ENCODE measurements at places on chromosomes 5 and 9.

GRCh38 chr9:33318781-33319180 is 28.5 kb downstream of the NFX1 start:
- DNase-seq = no peak

DNA sequence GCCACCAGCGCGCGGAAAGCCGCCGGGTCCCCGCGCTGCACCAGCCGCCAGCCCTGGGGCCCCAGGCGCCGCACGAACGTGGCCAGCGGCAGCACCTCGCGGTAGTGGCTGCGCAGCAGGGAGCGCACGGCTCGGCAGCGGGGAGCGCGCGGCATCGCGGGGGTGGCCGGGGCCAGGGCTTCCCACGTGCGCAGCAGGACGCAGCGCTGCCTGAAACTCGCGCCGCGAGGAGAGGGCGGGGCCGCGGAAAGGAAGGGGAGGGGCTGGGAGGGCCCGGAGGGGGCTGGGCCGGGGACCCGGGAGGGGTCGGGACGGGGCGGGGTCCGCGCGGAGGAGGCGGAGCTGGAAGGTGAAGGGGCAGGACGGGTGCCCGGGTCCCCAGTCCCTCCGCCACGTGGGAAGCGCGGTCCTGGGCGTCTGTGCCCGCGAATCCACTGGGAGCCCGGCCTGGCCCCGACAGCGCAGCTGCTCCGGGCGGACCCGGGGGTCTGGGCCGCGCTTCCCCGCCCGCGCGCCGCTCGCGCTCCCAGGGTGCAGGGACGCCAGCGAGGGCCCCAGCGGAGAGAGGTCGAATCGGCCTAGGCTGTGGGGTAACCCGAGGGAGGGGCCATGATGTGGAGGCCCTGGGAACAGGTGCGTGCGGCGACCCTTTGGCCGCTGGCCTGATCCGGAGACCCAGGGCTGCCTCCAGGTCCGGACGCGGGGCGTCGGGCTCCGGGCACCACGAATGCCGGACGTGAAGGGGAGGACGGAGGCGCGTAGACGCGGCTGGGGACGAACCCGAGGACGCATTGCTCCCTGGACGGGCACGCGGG is at the start of gene TERT:
TERT (minus strand) TSS at position 234 of the 815 bp plus-strand sequence; CDS start at position 155, 79 bp downstream.
- peak; percentile 50 for DNase-seq

DNA sequence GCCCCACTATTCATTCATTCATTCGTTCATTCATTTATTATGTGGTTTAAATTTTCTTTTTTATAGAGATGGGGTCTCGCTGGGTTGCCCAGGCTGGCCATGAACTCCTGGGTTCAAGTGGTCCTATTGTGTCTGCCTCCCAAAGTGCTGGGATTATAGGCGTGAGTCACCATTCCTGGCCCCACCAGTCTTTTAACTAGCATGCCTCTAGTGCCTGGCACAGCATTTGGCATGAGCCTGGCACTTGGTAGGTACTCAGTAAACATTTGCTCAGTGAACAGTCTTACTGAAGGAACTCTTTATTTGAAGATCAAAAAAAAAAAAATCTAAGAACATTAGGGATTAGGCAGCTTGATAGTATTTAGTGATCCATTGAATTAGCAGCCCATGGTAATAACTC is 98.1 kb downstream of the KDM4C start:
- DNase-seq = no peak

DNA sequence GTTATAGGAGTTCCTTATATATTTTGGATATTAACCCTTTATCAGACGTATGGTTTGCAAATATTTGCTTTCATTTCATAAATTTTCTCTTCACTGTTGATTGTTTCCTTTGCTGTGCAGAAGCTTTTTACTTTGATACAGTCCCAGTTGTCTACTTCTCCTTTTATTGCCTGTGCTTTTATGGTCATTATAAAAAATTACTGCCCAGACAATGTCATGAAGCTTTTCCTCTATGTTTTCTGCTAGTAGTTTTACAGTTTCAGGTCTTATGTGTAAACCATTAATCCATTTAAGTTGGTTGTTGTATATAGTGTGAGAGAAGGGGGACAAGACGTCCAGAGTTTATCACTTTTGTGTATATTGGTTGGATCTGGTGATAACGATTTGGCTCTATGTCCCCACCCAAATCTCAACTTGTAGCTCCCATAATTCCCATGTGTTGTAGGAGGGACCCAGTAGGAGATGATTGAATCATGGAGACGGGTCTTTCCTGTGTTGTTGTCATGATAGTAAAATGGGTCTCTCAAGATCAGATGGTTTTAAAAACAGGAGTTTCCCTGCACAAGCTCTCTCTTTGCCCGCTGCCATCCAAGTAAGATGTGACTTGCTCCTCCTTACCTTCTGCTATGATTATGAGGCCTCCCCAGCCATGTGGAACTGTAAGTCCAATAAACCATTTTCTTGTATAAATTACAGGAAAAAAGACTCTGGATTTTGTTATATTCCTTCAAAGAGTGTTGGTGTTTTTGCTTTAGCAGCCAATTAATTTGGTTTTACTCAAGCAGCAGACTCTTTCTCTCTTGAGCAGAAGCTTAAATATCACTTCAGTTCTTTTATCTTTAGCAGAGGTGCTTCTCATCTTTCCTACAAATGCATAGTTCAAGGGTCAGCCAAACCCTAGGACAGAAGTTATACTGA is 13.7 kb downstream of the F2R start:
- DNase-seq = no peak

GRCh38 chr5:74864823-74865222 is 1.4 kb downstream of the FAM169A start:
- DNase-seq = no peak

DNA sequence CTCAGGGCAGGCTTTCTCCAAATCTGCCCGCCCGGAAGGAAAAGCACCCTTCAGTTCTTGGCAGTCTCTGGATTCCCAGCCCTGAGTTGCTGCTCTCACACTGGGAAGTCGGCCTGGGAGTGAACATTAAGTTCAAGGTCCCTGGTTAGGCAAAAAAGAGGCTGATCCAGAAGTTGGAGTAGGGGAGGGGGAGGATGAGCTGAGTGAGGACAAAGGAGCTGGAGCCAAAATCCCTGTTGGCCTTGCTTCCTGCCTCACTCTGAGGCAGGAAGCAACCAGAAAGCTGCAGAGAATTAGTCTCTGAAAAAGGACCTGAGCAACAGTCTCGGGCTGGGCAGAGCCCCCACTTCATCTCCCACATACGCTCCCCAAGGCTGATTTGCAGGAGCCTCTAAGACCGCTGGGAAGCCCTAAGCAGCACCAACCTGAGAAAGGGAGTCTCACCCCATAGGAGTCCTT is 15.0 kb upstream of the RPS14 start:
- no peak for DNase-seq

- no peak for DNase-seq
Measured at GRCh38 chr5:178474562-178475184, 115.5 kb downstream of the COL23A1 start.
